ENCODE measurements at places on chromosomes 5 and 9. TPM values are rescaled to one million over a fixed set of nuclear protein-coding genes. Genes with fewer than 3 reads are reported as not detected.

CACNA1B gene
- total RNA-seq = 0.03 TPM

MAP1B gene
- total RNA-seq = 195 TPM

ERAP2 gene
- total RNA-seq = 25.1 TPM

TUSC1 gene
- not detected for total RNA-seq

C9 gene
- total RNA-seq = not detected

LRRC70 gene
- 0.71 TPM for total RNA-seq

DNA sequence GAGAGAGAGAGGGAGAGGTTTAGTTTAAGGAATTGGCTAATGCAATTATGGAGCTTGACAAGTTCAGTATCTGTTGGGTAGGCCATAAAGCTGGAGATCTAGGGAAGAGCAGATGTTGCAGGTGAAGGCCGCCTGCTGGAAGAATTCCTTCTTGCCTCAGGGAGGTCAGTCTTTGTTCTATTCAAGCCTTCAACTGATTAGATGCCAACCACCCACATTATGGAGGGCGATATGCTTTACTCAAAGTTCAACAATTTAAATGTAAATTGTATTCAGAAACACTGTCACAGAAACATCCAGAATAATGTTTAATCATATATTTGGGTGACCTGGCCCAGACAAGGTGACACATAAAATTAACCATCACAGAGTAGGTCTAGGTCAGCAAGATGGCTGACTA is 51.7 kb upstream of the SSBP2 start:
- H3K27ac ChIP-seq = no peak overlapping the region
- no peaks in the 10 kb centered on the region for H3K4me1 ChIP-seq
- no peaks in the 10 kb centered on the region for H3K27me3 ChIP-seq
- no peaks in the 10 kb centered on the region for H3K36me3 ChIP-seq

DNA sequence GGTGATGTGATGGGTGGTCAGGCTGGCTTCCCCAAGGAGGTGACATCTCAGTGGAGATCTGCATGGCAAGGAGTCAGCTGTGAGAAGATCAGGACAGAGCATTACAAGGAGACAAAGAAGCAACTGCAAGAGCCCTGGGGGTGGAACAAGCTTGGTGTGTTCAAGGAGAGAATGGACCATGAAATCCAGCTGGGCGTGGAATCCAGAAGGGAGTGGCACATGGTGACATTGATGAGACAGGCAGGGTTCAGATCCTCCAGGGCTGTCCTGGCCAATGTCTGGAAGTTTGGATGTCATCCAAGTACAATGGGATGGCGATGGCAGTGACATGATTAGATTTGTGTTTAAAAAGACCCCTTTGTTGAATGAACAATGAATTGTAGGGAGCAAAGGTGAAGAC is 175.6 kb downstream of the MACROH2A1 start:
- H3K36me3 ChIP-seq = no peaks in the 10 kb centered on the region
- no peaks in the 10 kb centered on the region for H3K4me1 ChIP-seq
- no peak overlapping the region for H3K27ac ChIP-seq
- no peak overlapping the region for H3K4me3 ChIP-seq
- DNase-seq = no peak

DNA sequence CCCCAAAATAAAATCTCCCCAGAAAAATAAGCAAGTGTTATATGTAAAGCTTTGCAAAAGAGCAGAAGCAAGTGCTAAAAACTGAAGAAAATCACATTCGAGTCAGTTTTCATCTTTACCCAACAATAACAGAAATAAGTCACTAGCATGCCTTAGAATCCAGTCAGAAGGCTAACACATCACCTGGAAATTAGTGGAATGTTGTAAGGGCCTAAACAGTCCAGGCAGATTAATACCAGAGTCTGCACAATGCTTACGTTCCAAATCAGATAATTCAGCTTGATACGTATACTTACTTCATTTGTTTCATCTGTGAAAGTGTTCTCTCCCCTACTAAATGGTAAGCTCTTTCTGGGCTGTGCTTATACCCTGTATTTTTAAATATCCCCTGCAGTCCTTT is 42.7 kb downstream of the SUSD1 start:
- no peak for DNase-seq
- H3K4me1 ChIP-seq = no peaks in the 10 kb centered on the region
- H3K27me3 ChIP-seq = no peaks in the 10 kb centered on the region
- H3K36me3 ChIP-seq = peaks cover 17% of the 10 kb centered on the region
- H3K27ac ChIP-seq = no peak overlapping the region
- no peak overlapping the region for H3K4me3 ChIP-seq

GRCh38 chr9:121299467-121300282 is 31.7 kb downstream of the GSN start:
- H3K27me3 ChIP-seq = no peaks in the 10 kb centered on the region
- no peak overlapping the region for H3K27ac ChIP-seq
- no peak overlapping the region for H3K4me3 ChIP-seq
- H3K4me1 ChIP-seq = peaks cover 9% of the 10 kb centered on the region
- peaks cover 48% of the 10 kb centered on the region for H3K36me3 ChIP-seq

DNA sequence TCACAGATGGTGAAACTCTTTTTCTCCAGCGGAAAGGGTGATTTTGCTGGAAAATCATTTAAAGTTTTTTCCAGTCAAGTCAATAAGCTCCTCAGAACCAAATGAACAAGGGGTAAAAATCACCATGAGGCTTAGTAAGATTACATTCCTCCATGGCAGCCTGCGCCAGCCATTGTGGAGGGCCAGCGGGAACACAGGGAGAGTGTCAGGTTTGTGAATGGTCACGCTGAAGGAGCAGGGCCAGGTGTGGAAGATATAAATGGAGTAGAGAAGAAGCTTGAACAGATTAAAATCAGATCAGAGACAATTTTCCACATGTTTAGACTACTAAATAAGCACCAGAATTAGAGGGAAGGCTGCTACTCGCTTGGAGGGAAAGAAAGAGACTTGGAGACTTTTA is 208.8 kb downstream of the NR3C1 start:
- H3K4me3 ChIP-seq = no peak overlapping the region
- peaks cover 9% of the 10 kb centered on the region for H3K4me1 ChIP-seq
- H3K27me3 ChIP-seq = no peaks in the 10 kb centered on the region
- no peak for DNase-seq

DNA sequence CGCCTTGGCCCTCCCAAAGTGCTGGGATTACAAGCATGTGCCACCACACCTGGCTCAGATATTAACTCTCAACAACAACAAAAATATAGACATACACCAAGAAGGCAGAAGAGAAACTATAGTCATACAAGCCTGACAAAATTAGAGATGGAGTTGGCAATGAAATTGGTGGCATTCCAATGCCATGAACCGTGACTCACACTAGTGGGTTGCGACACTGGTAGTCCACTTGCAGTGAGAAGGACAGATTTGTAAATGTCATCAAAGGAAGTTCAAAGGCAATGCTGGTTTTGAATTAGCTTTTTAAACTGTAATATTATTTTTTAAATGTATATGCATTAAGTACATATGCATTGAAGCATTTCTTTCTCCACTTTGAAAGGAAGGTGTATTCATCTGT is 8.5 kb upstream of the DNAJC25 start:
- no peaks in the 10 kb centered on the region for H3K36me3 ChIP-seq
- no peak overlapping the region for H3K27ac ChIP-seq
- H3K27me3 ChIP-seq = no peaks in the 10 kb centered on the region

DNA sequence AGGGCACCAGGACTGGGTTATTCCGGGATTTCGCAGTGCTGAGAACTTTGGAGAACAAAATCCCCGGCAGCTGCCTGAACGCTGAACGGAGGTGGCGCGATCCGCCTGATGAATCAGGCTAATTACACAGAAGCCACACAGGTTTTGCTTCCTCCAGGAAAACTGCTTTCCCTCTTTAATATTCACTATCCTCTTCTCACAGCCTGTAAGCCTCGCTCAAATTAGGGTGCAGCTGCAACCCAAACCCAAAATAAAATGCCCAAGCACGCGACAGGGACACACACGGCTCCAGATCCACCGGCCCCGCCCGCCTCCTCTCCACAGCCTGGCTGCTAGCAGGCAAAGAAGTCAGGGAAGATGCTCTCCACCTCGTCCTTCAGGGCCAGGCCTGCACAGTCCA is 6.0 kb downstream of the SOHLH1 start:
- no peak overlapping the region for H3K4me3 ChIP-seq
- DNase-seq = no peak
- H3K27ac ChIP-seq = no peak overlapping the region

DNA sequence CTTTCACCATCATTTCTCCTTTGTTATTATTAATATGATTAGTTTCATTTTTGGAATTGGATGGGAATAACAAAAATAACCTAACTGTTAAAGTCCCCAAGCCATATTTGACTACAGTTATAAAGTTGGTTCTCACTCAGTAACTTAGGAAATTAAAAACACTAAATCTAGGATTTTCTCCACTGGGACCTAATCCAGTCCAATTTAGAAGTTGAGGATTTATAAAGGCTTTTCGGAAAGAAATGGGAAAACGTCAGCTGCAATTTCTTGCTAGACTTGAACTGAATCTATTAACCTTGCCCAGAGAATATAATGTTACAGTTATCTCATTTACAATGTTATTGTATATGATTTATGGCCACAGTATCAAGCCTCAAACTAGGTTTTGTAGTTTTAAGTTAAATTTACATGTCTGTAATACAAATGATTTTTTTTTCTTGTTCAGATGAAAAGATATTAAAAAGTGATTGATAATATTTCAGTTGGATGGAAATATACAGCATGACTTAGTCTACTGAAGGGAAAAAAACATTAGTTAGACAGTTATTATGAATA is 524.3 kb upstream of the GRAMD2B start:
- no peaks in the 10 kb centered on the region for H3K27me3 ChIP-seq
- H3K36me3 ChIP-seq = no peaks in the 10 kb centered on the region
- DNase-seq = no peak
- H3K27ac ChIP-seq = no peak overlapping the region
- H3K4me3 ChIP-seq = no peak overlapping the region
- no peaks in the 10 kb centered on the region for H3K4me1 ChIP-seq

- H3K4me1 ChIP-seq = peaks cover 10% of the 10 kb centered on the region
- H3K27ac ChIP-seq = no peak overlapping the region
- DNase-seq = no peak
- H3K4me3 ChIP-seq = no peak overlapping the region
- no peaks in the 10 kb centered on the region for H3K27me3 ChIP-seq
Observed at GRCh38 chr9:81477669-81478068, 211.7 kb downstream of the TLE1 start.
